ENCODE measurements at places on chromosomes 13 and 19. TPM values are rescaled to one million over a fixed set of nuclear protein-coding genes. Genes with fewer than 3 reads are reported as not detected.

- no peak for DNase-seq
These were observed 48.0 kb upstream of the ADGRE5 start for GRCh38 chr19:14333101-14333871.

GRCh38 chr13:94093652-94094315, 385.7 kb downstream of the DCT start:
- DNase-seq = no peak

- no peak for DNase-seq
These were observed 450.4 kb downstream of the FGF9 start for GRCh38 chr13:22121146-22121739.

DNA sequence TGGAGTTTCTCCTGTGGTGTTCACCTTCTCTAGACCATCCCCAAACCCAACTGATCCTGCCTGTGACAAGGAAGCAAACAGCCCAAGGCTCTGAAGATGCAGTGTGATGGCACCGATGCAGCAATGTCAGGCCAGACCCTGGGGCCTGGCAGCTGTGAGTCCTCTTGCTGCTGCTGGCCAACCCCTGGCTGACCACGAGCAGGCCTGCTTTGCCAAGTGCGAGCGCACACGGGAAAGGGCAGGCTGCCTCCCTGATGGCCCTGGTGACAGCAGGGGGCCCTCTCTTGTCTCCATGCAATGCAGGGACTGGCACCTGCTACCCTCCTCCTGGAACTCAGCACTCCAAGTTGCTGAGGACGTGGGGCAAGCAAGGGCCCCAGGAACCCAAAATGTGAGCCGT, 5.4 kb upstream of the VSTM2B start:
- DNase-seq = no peak

DNA sequence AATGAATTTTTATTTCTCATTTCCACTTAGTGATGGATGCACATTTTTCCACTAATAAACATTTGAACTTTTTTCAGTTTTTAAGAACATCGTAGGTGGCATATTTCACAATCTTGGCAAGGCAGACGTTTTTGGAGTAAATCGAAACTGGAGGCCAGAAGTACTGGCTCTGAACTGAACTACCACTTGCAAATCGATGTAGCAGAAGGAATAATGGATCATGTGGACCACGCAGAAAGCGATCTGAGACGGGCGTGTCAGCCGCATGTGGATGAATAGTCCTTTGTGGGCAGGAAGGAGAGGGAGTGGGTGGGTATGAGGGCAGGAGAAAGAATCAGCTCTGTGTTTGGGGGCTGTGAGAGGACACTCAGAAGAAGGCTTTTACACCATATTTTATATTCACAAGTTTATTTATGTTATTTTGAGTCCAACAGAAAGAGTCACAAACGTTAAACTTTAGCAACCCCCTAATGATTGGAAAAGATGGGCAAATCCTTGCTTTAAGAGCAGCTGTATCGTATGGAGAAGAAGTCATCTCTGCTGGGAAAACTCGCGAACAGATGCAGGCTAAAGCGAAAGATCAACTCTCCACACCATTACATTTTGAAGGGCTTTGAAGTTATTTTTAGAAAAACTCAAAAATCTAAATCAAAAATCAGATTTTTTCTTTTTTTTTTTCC, 90.5 kb downstream of the COL4A2 start:
- no peak for DNase-seq

The NAPSA gene
- total RNA-seq = not detected

Measured in right atrium auricular region (tissue), 2 donors.